ENCODE measurements at places on chromosomes 5 and 9.
A peak's percentile ranks its signal among the peaks of the same experiment; 100 is the strongest.

DNA sequence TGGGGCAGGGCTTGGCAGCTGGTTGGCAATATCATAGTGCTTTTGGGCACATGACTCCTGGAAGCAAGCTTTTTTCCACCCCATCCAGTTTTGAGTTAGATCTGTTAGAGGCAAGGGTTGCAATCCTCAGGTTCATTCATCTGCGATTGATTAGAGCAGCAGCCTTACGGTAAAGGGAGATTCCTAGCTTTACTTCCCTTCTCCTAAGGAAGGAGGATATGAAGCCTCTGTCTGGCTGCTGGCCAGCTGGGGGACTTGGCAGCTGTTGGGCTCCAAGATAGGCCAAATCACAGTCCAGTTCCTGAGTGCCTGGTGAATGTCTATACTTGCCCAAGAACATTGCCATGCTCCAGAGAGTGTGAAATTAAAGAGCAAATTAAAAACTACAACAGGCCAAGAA, 113.4 kb upstream of the CCNH start:
- no peak for DNase-seq

DNA sequence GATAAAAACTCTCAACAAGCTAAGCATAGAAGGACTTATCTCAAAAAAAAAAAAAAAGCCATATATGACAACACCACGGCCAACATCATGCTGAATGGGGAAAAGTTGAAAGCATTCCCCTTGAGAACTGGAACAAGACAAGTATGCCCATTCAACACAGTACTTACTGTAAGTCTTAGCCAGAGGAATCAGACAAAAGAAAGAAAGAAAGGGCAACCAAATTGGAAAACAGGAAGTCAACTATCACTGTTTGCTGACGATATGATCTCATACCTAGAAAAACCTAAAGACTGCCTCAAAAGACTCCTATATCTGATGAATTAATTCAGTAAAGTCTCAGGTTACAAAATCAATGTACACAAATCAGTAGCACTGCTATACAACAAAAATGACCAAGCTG, 24.6 kb upstream of the PTGER4 start:
- no peak for DNase-seq

- DNase-seq, result no peak
Measured at GRCh38 chr9:38017885-38018186, 51.2 kb downstream of the SHB start.

DNA sequence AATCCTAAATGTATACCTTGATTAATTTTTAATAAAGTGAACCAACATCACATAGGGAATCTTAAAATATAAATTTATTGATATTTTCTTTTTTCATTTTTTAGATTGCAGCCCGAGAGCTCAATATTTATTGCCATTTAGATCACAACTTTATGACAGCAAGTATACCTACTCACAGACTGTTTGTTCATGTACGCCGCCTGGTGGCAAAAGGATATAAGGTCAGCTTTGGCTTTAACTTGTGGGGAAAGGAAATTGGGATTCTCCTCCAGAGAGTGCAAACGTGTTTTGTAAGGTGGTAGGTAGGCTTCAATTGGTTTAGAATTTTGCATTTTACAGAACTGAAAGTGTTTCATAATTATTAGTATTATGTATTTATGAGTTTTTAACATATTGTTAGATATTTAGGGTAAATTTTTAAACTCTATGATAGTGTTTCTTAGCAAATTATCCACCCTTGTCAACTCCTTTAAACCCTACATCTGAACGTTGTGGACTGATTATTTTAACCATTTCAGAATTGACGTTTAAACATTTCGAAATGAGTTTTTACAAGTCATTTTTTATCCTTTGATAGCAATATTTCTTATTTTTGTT, 17.5 kb upstream of the DHFR start:
- peak; percentile 87 for DNase-seq

- DNase-seq, result no peak
Measured at GRCh38 chr9:105413525-105413924, 34.3 kb upstream of the FSD1L start.

GRCh38 chr5:8813180-8813579, 732.7 kb downstream of the SEMA5A start:
- DNase-seq, result no peak

DNA sequence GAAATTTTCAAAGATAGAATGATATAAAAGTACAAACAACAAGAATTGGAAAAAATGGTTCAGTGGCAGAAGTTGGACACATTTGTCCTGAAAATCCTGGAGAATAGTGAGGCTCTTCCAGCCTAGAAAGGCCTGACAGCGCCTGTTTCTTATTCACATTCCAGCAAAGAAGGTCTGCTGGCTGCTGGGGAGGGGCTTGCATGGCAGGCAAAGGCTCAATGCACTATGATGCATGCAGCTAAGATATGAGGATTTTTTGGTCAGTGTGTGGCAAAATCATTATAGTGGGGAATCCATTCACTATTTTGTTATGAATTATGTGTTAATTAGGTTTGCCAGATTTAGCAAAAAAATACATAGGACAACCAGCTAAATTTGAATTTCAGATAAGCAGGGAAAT, 243.9 kb upstream of the SLC30A5 start:
- DNase-seq, result no peak

GRCh38 chr9:34501889-34502425, 20.8 kb downstream of the ENHO start:
- DNase-seq, result no peak

DNA sequence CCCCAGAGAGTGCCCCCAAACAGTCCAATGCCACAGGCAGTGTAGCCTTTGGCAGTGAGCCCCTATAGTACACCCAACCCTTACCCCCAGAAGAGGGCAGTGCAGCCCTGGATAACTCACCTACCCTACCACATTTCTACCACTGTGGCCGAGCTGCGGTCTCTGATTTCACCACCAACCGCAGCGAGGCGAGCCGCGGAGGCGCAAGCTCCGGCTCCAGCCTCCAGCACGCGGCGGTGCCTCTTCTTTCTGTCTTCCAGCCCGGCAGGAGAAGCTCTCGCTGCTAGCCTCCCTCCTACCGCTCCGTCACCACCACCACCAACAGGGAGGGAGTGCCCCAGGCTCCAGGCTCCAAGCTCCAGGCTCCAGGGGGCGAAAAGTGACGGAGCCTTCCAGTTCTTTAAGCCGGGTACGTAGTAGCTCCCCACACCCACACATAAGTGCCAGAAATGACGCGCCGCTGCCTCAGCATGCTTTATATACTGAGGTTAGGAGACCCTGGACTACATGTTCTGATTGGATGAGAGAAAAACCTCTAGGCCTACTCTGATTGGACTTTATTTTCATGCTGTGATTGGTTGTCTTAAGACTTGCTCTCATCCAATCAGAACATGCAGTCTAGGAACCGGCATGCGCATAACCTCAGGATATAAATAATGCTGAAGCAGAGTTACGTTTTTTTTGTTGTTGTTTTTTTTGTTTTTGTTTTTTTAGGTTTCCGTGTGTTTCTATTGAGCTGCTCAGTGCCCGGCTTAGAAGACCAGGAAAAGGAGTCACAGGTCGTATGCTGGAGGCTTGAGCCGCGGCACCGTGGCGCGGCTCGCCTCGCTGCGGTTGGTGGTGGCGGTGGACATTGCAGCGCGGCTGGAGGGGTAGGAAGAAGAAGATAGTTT, at the start of gene PCAT7:
Gene PCAT7 (plus strand): TSS at position 645 of the 893 bp plus-strand sequence.
- peak; percentile 52 for DNase-seq

- DNase-seq, result no peak
Measured at GRCh38 chr5:98816582-98817222, 43.2 kb downstream of the RGMB start.

DNA sequence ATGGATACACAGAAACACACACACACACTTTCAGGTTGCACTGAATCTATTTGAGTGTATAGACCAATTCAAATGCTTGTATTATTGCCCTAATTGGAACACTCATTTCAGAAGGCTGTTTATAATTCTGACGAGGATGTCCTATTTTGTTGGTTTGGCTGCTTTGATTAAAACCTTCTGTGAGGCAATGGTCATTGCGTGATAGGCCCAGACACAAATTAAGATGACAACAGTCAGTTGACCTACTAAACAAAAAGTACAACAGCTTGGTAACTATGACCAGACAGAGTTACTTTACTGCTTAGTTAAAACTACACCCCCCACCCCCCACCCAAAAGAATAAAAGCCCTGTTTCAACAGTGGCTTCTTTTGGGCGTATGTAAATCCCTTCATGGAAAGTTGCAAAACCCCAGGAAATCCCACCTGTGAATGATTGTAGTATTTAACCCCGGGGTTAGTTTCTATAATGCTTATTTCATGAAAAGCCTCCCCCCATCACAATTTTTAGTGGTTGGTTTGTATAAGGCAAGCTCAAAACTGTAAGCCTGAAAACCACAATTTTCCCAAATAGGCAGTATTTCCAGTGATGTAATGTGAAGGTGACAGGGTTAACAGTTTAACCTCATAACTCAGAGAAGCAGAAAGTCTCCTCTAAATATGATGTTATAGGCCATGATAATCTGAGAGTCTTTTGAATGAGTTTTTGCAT, 340.8 kb downstream of the FGF10 start:
- DNase-seq, result no peak

- DNase-seq, result peak; percentile 81
Measured at GRCh38 chr5:173327948-173328843, at the start of gene STC2. STC2 (minus strand) TSS chr5:173328414; CDS start chr5:173328193, 221 bp downstream.

All from NAMALWA (cell line).